ENCODE measurements at places on chromosomes 4 and X.
A peak's percentile ranks its signal among the peaks of the same experiment; 100 is the strongest.

DNA sequence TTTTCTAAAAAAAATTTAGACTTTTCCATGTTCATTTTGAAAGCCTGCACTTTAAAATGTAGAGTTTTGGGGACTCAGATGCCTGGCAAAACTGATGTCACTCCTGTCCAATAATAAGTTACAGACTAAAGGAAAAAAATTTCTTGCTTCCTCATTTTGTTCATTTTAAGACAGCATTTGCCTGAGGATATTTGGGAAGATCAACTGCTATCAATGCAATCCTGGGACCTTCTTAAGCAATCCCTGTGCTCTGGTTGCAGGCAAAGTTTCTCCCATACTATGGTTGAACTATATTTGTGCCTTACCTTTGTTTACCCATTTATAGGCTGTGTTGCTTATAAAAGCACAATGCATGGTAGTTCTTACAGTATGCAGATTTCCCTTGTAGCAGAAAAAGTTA, 280.4 kb downstream of the CFAP47 start:
- DNase-seq = no peak

- DNase-seq = no peak
These were observed 64.6 kb downstream of the ENPEP start for GRCh38 chr4:110540581-110540980.

DNA sequence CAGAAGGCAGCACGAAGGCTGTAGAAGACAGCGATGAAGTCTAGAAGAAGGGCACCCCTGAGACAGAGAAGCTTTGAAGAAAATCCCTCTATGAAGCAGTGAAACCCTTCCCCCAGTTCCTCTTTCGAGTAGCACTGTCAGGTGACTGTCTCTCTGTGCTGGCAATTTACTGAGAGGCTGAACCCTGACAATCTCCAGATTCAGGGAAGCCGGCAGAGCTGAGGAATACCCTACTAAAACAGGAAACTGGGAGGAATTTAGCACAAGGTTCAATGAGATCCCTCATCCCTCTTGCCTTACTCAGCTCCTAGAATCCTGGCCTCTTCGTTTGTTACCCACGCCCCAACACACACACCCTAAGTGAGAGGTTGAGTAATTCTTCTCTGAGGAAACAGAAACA, 239.7 kb upstream of the NOCT start:
- DNase-seq = no peak

GRCh38 chr4:148044912-148045352, 313.0 kb downstream of the ARHGAP10 start:
- DNase-seq = no peak

DNA sequence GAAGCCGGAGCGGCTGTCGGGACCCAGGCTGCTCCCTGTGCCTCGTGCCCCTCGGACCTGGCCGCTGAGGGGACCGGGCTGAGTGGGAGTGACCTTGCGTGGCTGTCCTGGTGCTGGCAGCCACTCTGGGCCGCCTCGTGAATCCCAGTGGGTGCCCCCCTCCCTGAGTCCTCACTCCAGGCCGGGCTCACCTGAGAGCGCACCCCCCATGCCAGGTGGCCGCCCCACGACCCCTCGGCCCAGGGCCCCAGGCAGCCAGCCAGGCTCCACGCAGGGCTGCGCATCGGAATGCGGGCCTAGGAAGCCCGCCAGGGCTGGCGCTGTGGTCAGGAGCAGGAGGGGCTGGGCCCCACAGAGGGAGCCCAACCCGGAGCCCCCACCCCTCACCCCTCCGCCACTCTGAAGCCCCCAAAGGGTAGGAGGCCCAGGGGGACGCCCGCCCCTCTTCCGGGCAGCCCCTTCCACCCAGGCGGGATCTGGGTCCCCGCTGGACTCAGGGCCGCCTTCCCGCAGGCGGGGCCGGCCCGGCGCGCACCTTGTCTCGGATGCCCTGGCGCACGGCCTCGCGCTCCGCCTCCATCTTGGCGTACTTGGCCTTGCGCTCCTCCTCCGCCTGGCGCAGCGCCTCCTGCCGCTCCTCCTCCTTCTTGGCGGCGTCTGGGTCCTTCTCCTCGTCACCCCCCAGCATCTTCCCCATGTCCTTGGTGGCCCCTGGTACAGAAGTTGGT, 33.9 kb downstream of the CPLX1 start:
- no peak for DNase-seq

DNA sequence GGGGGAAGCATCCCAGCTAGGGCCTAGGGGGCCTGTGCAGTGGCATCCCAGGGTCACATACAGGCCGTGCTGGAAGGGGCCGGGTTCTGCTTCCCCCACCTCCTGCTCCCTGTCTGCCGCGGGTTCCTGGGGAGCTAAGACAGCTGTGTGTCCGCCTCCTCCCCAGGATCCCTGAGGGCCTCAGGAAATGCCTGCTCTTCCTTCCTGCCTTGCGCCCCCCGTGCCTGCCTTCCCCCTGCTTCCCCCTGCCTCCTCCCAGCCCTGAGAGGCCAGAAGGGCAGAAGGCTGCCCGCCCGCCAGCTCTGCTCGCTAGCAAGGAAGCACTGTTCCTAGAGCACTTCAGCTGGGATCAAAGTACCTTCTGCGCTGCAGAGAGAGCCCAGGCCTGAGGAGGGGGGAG, 2.9 kb upstream of the BGN start:
- no peak for DNase-seq

GRCh38 chr4:123398066-123398852, 1.7 kb downstream of the SPRY1 start:
- DNase-seq = peak; percentile 26

- no peak for DNase-seq
These were observed 96.0 kb downstream of the EFHC2 start for GRCh38 chrX:44247468-44247867.

DNA sequence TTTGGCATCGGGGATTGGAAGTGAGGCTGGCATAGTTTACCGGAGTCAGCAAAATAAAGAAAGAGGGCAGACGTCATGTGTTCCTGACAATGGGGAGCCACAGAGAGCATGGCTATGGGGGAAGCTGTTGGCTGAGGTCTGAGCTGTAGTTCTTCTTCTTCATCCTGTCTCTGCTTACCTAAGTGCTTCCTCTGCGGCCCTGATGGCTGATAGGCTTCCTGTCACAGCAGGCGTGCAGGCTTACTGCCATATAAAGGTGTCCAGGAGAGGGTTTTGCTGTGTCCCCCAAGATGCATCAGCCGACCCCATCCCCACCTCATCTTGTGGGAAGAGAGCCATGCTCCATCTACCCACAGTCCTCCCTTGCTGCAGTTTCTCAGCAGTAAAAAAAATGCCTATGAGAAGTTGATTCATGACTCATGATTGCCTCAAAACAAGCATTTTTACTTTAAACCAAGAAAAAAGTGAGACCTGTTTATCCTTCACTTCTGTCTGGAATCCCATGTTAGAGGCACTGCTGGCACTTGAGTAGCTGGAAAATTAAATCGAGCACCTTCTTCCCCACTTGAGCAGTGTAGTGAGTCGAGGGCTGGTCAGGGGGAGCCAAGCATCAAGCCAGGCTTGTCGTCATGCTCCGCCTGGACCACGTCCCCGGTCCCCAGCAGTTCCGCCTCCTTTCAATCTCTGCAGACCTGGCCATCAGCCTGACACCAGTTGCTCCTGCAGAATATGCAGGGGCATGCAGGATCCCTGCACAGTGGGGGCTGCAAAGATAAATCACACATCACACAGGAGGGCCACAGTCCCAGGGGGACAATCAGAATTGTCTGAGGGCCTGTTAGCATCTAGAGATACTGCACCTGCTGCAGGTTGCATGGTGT, 237.8 kb downstream of the EVC2 start:
- DNase-seq = no peak

DNA sequence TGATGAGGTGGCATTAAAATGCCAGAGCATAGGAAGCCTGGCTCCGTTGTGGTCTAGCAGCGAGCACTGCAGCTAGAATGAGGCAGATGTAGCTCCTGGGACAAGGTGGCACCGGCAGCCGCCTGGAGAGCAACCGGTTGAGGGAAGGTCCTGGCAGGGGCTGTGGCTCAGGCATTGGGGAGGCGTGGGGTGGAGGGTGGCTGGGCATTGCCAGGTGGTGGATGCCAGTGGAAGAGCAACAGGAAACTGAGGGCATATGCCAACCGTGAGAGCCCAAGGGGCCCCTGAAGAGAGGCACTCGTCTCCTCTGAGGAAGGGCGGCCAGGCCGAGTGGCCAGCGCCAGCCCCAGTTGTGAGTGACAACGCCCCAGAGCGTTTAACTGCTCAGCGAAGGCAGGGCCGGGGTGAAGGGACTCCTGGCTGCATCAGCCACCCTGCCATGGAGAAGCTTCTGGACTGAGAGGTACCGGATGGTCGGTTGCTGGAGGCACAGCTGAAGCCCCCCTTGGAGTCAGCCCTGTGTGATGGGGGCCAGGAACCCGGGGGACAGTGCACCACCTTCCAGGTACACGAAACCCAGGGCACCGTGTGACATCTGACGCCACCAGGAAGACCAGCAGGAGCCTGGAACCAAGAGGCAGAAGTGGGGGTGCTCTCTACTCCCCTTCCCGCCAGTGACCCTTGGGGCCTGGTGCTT, 13.2 kb upstream of the PDE6B start:
- DNase-seq = no peak

- no peak for DNase-seq
These were observed 57.8 kb upstream of the PLAC1 start for GRCh38 chrX:134715930-134716619.

DNA sequence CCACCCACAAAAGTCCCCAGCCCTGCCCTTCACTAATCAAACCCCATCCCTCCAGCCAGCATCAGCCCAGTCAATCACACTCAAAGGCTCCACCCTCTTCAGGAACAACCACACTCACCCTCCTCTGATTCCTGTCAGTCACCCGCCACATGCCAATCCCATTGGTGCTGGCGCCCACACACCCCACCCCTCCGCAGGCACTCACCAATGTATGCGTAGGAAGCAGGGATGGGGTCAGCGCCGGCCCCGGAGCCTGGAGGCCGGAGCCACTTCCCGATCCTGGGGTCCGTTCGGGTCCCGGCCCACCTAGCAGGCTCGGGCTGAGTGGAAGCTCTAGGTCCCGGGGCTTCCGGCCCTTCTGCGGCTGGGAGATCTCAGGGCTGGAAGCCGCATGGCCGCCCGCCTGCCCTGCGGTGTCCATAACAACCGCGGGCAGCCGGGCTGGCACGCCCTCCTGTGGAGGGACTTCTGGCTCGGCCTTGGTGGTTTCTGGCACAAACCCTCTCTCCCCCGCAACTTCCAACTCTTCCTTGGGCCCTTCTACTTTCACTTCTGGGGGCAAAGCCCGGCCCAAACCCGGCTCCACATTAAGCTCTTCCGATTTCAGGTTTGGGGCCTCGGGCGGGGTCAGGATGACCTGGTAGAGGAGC, 7.9 kb upstream of the CFP start:
- DNase-seq = peak; percentile 61

DNA sequence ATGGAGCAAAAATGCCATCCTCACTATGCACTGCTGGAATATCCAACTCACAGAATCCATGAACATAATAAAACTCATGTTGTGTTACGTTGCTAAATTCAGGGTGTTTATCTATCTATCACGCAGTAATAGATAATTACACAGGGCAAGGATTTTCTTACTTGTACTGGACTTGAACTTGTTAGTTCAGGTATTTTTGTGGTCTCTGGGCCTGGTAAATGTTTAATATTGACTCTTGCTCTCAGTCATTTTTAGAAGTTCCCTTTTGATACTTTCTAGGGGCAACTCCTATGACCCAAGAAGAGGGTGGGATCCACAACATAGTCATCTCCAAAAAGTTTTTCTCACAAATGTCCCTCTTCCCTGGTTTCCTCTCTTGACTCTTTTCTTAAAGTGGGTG, 522.4 kb upstream of the IGFBP7 start:
- DNase-seq = no peak

DNA sequence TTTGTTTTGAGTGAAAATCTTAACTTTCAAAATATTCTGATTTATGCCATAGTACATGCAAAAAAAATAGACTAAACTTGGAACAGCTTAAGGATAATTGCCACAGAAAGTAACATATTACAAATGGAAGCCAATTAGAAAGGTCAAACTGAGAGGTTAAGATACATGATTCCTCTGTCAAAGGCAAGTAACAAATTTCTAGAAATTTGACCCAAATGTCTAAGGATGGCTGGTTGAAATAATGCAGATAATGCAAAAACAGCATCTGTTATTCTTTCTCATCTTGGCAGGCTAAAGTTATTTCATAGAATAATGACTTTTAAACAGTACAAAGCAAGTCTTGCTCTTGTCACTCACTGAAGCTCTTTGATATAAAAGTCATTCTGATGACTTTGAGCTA, 10.5 kb downstream of the FGF5 start:
- DNase-seq = no peak

DNA sequence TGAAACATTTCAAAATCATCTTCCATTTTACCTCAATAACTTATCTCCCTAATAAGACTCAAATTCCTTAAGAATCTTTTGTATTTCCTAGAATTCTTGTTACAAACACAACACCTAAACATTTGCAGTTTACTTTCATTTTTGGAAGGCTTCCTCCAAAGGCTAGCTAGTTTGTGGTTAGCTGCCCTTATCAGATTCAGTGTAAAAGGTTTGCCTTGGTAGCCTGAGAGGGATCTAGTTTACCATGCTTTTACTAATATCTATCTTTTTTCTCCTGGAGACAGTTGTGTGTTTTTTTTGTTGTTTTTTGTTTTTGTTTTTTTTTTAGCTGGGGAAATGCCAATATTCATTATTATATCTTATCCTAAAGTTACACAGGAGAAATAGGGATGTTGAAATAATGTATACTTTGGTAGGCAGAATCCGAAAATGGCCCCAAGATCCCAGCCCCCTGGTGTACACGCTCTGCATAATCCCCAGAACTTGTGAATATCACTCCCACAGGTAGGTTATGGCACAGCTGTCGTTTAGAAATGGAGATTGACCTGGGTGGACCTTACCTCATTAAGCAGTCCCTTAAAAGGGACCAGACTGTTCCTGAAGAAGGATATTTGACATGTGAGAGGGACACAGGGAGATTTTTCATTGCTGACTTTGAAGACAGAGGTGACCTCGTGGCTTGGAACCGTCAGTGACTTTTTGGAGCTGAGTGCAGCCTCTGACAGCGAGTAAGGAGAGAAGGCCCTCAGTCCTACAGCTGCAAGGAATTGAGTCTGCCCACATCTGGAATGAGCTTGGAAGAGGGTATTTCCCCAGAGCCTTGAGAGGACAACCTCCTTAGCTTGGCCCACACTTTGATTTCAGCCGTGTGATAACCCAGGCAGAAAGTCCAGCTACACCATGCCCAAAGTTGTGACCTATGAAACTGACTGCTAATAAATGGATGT, 33.4 kb downstream of the SEPTIN11 start:
- peak; percentile 10 for DNase-seq

GRCh38 chr4:14125375-14126129, 498.0 kb upstream of the BOD1L1 start:
- DNase-seq = no peak

DNA sequence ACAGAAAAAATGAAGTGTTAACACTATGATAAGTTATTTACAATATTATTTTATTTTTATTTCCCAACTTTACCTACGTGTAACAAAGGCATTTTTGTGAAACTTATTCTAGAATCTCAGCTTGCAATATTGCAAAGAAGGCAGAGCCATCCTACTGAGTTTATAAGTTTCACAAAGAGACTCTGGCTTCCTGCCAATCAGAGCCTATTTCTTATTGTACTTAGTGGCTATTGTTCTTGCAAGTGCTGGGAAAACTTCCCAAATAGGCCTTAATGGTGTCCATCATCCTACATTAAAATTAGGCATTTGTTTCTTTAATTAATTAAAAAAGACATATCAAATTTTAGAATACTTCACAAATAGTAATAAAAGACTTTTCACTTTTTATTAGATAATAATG, 233.2 kb downstream of the EPHA5 start:
- DNase-seq = no peak

GRCh38 chrX:70527053-70527452, 82.4 kb downstream of the DLG3 start:
- DNase-seq = no peak
